A549 treated with RU486 at 1 μM for 4 hours (cell line): ENCODE measurements at places on chromosomes 2 and 18. TPM values are rescaled to one million over a fixed set of nuclear protein-coding genes. Genes with fewer than 3 reads are reported as not detected.

Gene FARP2
- 19.5 to 30.8 TPM (median 27.5 TPM) in 5 replicates for total RNA-seq

Gene CNDP2
- total RNA-seq: 69.4 to 95.1 TPM (median 78.3 TPM) in 5 replicates

Gene WDR35
- total RNA-seq: 11.6 to 19.0 TPM (median 15.0 TPM) in 5 replicates

Gene HOXD13
- total RNA-seq: 0.15 to 0.29 TPM (median 0.16 TPM) in 5 replicates

Gene DPP4
- total RNA-seq: 0.30 to 0.71 TPM (median 0.62 TPM) in 5 replicates

Gene SPC25
- 9.7 to 21.8 TPM (median 19.9 TPM) in 5 replicates for total RNA-seq

Gene MTHFD2
- total RNA-seq: 159 to 187 TPM (median 175 TPM) in 5 replicates

Gene ASTL
- not detected in 5 replicates for total RNA-seq

Gene GLI2
- 18.4 to 27.2 TPM (median 19.6 TPM) in 5 replicates for total RNA-seq

Gene RAPGEF4
- total RNA-seq: 0.11 to 0.23 TPM (median 0.12 TPM) in 5 replicates

Gene KIF1A
- 0.56 to 0.75 TPM (median 0.66 TPM) in 5 replicates for total RNA-seq

Gene TBR1
- total RNA-seq: 0.09 to 0.14 TPM in 2 of 5 replicates, not detected in the others

Gene TUBA3D
- 0.17 TPM in 1 of 5 replicates, not detected in the others for total RNA-seq

Gene ABCG8
- total RNA-seq: not detected in 5 replicates

Gene UGT1A10
- total RNA-seq: 0.15 to 0.17 TPM in 2 of 5 replicates, not detected in the others

Gene LRP1B
- 0.01 TPM in 1 of 5 replicates, not detected in the others for total RNA-seq

Gene CCDC148
- 0.27 to 0.50 TPM (median 0.37 TPM) in 5 replicates for total RNA-seq

Gene SH3RF3
- total RNA-seq: 0.25 to 0.52 TPM (median 0.38 TPM) in 5 replicates

Gene BUB1
- total RNA-seq: 32.4 to 48.9 TPM (median 45.5 TPM) in 5 replicates

Gene IGFBP2
- total RNA-seq: 57.2 to 86.8 TPM (median 77.3 TPM) in 5 replicates

Gene SEMA4C
- total RNA-seq: 15.2 to 22.7 TPM (median 21.1 TPM) in 5 replicates

Gene EVA1A
- total RNA-seq: 12.3 to 18.2 TPM (median 14.5 TPM) in 5 replicates

Gene MYCN
- not detected in 5 replicates for total RNA-seq

Gene TNFRSF11A
- 6.5 to 10.2 TPM (median 8.6 TPM) in 5 replicates for total RNA-seq

Gene RUFY4
- not detected in 5 replicates for total RNA-seq

Gene ALLC
- 0.21 TPM in 1 of 5 replicates, not detected in the others for total RNA-seq

Gene RAB6C
- not detected in 5 replicates for total RNA-seq

Gene TNFAIP6
- total RNA-seq: 1.3 to 2.0 TPM (median 1.7 TPM) in 5 replicates

Gene ZNF516
- 2.6 to 4.5 TPM (median 3.1 TPM) in 5 replicates for total RNA-seq

Gene SIX3
- 0.32 to 0.63 TPM (median 0.49 TPM) in 5 replicates for total RNA-seq

Gene NT5C1B
- not detected in 5 replicates for total RNA-seq

Gene SPP2
- total RNA-seq: not detected in 5 replicates

Gene UGT1A9
- 3.5 to 6.8 TPM (median 4.9 TPM) in 5 replicates for total RNA-seq

Gene SULT1C2
- total RNA-seq: 0.29 to 0.83 TPM (median 0.59 TPM) in 5 replicates

Gene CERKL
- total RNA-seq: 0.17 to 0.32 TPM (median 0.24 TPM) in 5 replicates
